ENCODE measurements at places on chromosomes 2 and 18.

DNA sequence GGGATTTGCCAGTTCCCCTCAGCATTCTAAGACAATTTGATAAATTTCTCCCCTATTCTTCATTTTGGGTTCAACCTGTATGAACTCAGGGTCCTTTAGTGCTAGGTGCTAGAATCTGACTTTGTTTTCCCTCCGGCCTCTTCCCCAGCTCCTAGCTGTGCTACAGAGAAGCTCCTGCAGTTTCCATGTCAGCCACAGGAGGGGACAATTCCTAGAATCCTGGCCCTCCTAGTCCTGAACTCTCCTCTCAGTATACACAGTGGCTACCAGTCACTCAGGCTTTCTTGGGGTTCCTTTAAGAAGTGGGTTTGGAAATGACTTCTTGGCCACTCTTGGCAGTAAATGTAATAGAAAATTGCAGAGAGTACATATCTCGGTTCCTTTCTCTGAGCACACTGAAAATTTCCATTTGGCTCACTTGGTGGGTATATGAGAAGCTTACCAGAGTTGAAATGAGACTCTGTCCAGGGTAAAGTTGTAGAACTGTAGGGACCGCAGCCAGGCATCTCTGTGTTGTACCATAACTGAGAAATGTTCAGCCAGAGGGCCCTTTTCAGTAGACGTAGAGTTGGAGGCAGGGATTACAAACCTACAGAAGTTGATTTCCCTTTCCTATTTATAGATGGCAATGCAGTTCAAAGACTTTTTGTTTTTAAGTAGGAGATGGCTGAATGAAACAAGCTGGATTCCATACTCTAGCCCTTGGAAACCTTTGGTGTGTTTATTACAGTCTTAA, 5.0 kb upstream of the CHST10 start:
- DNase-seq, result no peak

- DNase-seq, result no peak
Observed at GRCh38 chr2:177328056-177328455, 63.5 kb upstream of the NFE2L2 start.

DNA sequence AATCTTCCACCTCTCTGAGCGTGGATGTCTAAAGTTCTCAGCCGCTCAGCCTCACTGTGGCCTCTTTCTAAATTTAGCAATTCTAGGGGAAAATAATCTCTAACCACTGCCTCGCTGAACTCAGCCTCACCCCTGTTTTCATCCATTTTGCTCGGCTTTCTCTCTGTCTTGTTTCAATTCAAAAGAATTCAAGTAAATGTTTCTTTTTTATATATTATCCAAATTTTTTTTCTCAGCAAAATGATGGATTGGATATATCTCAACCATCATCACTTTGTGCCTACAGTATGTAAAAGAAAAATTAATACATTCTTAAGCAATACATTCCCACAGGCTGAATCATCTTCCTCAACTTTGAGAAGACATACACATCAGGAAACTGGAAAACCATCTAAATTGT, 24.0 kb upstream of the GALNT5 start:
- no peak for DNase-seq

GRCh38 chr2:168365094-168365621, 90.9 kb upstream of the CERS6 start:
- no peak for DNase-seq

- no peak for DNase-seq
Observed at GRCh38 chr2:149427387-149427786, 97.0 kb downstream of the LYPD6 start.

DNA sequence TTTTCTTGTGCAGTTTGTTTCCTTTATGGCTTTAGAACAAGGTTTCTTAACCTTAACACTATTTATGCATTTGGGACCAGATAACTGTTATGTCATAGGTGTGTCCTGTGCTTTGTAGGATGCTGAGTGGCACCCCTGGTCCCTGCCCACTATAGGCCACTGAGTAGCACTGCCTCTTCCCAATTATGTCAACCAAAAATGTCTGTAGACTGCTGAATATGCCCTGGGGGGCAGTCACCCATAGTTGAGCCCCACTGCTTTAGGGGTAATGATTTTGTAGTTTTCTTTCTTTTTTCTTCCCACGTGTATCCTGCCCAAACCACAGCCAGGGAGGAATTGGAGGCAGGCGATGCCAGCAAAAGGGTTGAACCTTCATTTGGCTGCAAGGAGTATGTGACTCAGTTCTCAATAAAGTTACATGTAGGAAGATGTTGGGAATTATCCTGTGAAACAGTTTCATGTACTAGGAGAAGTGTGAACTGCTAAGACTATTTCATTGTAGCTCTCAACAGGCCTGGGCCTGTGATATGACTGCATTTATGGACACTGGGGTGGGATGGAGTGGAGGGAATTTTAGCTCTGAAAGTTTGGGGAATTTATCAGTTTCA, 65.7 kb downstream of the FMNL2 start:
- DNase-seq, result no peak

GRCh38 chr2:68500649-68501048, 33.3 kb downstream of the APLF start:
- no peak for DNase-seq

DNA sequence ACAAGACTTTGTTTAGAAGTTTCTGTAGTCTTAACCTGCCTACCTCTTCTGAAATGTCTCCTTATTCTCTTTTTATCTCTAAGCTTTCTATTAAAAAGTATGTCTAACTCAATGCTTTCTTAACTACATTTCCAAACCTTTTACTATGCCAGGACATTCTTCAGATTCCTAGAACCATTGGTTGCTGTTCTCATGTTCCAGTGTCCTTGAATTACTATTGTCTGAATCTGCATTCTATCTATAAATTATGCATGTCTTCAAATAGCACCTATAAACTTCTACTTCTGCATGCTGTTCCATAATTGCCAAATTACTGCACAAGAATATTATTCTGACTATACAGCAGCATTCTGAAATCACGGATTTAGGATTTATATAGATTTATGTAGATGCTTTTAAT, 166.0 kb upstream of the VWC2L start:
- DNase-seq, result no peak

DNA sequence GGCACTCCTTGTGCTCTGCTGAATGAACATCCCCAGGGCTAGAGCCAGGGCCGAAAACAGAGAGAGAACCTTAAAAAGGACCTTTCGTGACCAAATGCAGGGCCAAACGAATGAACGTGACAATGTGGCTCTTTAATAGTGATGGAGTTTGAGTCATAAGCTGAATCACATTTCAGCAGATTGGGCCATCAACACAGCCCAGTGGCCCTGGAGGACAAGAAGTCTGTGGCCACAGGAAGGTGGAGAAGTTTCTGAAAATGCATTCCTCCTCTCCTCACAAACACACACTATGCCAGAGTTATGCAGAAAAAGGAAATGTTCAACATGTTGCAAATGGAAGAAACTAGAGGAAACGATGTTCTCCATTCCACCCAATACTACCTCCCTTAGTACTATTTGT, 415.8 kb downstream of the HRH4 start:
- DNase-seq, result no peak

- DNase-seq, result no peak
Observed at GRCh38 chr2:50042771-50043170, 888.5 kb upstream of the FSHR start.

DNA sequence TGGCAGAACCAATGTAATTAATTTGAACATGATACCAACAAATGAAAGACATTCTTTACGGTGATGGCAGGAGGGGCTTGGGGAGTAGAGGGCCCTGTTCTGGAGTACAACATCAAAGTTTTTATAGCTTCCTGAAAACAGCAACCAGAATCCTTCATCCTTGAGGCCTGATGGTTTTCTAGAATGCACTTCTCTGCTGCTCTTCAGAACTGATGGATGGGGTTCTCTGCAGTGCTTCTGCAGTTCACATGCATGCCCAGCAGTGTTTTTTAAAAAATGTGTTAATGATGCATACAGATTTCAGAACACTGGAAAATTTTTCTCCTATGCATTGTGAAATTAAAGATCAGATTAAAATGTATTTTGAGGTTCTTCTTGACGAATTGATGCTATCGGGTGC, 2.5 kb downstream of the LTBP1 start:
- no peak for DNase-seq

DNA sequence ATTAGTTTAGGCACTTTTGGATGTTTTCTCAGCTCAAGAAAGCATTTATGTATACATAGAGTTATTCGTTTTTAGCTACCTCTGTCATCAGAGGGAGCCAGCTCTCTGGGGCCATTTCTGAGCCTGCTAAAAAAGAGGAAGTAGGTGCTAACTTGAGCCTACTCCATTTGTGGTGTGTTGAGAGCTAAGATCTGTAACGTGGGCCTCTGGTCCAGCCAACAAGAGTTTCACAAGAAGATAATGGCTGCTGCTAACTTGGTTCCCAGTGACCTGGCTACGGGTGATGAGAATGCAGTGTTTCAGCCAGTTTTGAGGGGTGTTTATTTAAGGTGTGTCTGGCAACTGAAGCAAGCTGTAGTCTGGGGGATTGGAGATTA, 182.5 kb downstream of the PRKCE start:
- DNase-seq, result no peak

DNA sequence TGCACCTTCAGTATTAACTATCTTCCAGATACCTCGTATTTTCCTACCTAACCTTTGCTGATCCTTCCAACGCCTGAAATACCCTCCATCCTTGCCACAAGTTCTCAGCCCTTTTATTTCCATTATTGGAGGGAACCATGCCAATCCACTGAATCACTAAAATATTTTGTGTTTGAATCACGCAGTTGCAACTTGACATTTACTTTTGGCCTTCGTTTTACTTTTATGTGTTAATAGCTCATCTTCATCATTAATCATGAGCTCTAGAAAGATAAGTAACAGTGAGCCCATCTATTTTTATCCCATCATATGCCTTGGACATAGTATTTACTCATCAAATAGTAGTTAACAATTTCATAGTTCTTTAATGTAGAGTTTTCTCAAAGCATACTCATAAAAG, 463.2 kb downstream of the THSD7B start:
- DNase-seq, result no peak

DNA sequence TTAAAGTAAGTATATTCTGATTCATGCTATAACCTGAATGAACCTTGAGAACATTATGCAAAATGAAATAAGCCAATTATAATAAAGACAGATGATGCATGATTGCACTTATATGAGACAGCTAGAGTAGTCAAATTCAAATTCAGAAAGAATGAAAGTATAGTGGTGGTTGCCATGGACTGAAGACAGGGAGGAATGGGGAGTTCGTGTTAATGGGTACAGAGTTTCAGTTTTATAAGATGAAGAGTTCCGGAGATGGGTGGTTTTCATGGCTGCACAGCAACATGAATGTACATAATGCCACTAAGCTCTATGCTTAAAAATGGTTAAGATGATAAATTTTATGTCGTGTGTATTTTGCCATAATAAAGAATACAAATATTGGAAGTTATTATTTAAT, 751.2 kb downstream of the TSN start:
- no peak for DNase-seq

DNA sequence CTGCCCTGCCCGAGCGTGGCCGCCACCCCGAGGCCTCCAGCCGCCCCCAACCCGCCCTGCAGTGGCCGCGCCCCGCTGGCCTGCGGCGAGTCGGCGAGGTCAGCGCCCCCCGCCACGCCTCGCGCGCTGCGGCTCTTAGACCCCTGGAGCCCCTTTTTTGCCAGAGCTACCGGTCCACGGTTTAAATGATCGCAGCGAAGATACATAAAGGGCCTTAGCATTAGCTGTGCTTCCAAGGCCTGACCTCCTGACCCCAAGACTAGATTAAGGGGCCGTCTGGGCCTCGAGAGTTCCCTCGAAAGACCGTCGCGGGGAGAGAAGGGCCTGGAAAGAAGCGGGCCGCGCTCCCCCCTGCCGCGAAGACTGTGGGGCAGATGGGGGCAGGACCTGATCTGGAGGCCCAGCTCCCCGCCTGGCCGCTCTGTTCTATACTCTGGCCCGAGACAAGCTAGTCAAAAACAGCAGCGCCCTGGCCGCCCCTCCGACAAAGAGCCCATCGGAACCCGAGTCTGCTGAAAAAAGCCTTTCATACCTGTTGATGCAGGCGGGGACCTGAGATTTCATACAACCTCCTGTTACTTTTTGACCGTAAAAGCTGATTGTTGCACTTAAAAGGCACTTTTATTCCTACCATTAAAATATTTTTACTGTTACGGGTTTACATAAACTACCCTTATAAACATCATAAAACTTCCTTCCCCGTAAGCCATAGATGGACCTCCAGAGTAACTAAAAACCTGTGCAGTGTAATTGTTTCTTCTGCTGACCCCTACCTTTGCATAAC, 68.7 kb upstream of the PSMD14 start:
- no peak for DNase-seq

GRCh38 chr2:26344581-26345282, 1.2 kb upstream of the SELENOI start:
- no peak for DNase-seq

DNA sequence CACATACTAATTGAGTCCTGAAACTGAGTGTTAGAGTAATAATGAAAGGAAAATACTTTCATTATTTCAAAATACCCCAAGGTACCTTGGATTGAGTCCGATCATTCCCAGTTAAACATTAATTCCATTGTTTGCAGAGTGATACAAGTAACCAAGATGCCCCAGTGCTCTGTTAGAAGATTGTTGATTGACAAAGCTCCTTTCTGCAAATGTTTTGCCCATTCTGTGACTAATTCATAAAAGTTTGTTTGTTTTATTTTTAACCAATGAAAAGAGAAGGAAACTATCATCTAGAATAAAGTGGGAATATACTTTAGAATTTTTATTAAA, 124.0 kb downstream of the GULP1 start:
- no peak for DNase-seq

- no peak for DNase-seq
Observed at GRCh38 chr2:133952896-133953295, 301.0 kb upstream of the MGAT5 start.

GRCh38 chr18:32174719-32175118, 15.1 kb upstream of the MEP1B start:
- no peak for DNase-seq

Measured in GF-D8 (cell line).